ENCODE measurements at places on chromosomes 16 and 17. TPM values are rescaled to one million over a fixed set of nuclear protein-coding genes. Genes with fewer than 3 reads are reported as not detected.

DNA sequence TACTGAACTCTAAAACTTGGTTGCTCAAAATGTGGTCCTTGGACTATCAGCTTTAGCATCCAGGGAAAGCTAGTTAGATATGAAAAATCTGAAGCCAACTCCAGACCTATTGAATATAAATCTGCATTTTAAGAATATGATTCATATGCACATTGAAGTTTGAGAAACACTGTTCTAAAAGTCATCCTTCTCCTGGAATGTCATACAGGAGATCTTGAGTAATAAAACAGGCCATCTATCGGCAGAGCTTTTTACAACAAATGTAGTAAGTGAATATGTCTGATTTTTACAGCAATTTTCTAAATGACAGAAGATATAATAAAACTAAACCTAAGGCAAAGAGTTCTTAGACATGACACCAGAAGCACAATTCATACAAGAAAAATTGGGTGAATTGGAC is 140.4 kb downstream of the PMP22 start:
- peaks cover 2% of the 10 kb centered on the region for H3K27me3 ChIP-seq
- H3K27ac ChIP-seq, result no peak overlapping the region
- no peaks in the 10 kb centered on the region for H3K36me3 ChIP-seq
- no peaks in the 10 kb centered on the region for H3K4me1 ChIP-seq
- DNase-seq, result no peak
- H3K4me3 ChIP-seq, result no peak overlapping the region

- no peaks in the 10 kb centered on the region for H3K36me3 ChIP-seq
- no peaks in the 10 kb centered on the region for H3K27me3 ChIP-seq
- peaks cover 9% of the 10 kb centered on the region for H3K4me1 ChIP-seq
- DNase-seq, result no peak
- no peak overlapping the region for H3K4me3 ChIP-seq
These were observed 5.7 kb upstream of the CETP start for GRCh38 chr16:56956076-56956475.

DNA sequence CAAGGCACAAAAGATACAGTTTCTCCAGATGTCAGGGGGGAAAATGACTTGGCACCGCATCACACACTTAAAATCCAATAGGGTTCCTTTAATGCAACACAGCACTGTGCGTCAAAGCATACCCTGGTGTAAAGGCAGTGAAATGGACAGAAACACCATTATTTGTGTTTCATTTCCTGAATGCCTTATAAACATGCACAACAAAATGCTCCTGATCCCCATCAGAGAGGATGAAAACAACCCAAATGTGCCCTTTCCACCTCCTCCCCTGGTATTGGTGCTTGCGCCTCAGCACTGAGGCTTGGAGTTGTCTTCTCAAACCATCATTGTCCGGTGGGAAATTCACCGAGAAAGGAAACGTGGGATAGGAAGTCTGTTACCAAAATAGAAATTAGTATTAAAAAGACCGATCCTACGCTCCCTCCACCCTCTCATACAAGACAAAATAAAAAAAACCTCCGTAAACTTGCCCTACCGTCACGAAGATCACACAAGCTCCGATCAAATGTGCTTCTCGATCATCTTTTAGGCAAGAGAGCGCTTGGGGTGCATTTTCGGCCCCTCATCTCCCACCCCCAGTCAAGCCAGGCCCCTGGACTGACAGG is 722 bp downstream of the CDC27 start:
- peaks cover 46% of the 10 kb centered on the region for H3K4me1 ChIP-seq
- DNase-seq, result no peak
- H3K27me3 ChIP-seq, result no peaks in the 10 kb centered on the region
- peak overlapping the region; percentile 92 for H3K27ac ChIP-seq

DNA sequence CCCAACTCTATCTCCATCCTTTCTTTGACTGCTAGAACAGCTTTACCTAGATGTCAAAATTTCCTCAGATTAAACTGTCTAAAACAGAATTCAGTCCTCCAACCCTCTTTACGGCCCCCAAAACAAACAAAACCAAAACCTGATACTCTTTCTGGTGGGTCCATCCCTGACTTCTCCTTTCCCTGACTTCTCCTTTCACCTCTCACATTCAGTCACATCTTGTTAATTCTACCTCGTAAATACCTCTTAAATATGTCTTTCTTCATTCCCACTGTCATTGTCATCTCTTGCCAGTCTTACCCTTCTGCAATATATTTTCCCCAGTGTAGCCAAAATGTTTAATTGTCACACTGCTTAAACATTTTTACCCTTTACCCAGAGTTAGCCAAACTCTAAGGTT is 4.6 kb downstream of the PPM1E start:
- H3K27ac ChIP-seq, result no peak overlapping the region
- no peak overlapping the region for H3K4me3 ChIP-seq
- DNase-seq, result no peak
- H3K4me1 ChIP-seq, result peaks cover 17% of the 10 kb centered on the region
- no peaks in the 10 kb centered on the region for H3K36me3 ChIP-seq

- H3K27me3 ChIP-seq, result no peaks in the 10 kb centered on the region
- no peak for DNase-seq
- H3K27ac ChIP-seq, result no peak overlapping the region
- no peaks in the 10 kb centered on the region for H3K36me3 ChIP-seq
These were observed 70.0 kb downstream of the HS3ST3A1 start for GRCh38 chr17:13531721-13532120.

The SEPTIN12 gene
- total RNA-seq, result not detected

The FASN gene
- total RNA-seq, result 46.1 TPM
